ENCODE measurements at places on chromosomes 2 and 18.

- DNase-seq = peak; percentile 35
These were observed 293.1 kb downstream of the CDCA7 start for GRCh38 chr2:173647681-173648311.

DNA sequence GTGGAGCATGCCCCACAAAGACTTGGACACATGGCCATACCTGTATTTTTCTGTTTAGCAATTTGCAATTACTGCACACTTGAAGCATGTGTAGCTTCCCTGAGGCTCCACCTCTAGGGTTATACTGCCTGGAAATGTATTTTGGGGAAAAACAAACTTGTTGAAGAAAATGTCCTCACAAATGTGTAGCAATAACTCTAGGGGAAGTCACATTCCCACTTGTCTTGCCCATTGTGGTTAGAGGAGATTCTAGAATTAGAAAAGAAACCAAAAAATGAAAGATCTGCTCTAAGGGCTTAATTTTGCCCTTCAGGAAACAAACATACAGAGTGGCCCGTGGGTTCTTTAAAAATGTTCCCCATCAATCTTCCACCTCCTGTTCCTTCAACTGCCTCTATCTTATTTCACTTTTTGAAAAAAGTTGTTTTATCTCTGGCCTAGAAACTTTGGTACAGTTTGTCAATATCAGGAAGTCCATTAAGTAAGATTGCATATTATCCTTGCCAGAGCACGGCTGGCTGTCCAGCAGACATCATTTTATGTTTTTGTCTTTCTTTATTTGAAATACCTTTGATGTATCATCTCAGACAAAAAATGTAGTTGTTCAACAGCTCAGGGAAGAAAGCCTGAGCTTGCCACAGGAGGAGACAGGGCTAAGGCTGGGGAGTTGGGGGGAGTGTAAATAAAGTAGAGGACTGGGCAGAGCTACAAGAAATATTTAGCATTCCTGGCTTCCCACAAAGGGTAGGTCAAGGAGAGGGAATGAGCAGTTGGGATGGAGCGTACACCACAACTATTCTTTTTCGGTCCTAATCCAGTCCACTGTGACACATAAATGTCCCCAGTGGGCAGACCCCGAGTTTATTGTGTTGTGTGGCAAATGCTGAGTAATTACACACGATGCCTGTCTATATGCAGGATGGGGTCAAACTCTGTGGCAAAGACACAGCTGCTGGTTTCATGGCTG lies 96.8 kb upstream of the CDC42EP3 start:
- DNase-seq = peak; percentile 83

- DNase-seq = no peak
These were observed 5.4 kb upstream of the XIRP2 start for GRCh38 chr2:166882851-166883250.

DNA sequence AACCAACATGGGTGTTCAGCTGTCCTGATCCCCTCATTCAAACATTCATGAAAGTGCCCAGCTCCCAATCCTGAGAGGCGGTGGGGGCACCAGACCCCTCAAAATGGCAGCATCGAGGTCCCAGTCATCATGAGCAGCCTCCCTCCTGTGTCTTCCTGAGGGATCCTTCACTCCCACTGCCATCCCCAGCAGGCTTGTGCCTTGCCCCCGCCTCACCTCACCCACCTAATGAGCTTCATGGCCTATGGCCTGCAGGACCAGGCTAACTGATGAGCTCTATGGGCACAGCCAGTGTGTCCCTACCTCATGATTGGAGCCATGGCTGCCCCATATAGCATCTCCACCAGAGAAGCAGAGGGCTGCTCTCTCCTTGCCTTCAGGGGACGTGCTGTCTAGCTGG lies 47.3 kb upstream of the SLC14A2 start:
- DNase-seq = no peak

DNA sequence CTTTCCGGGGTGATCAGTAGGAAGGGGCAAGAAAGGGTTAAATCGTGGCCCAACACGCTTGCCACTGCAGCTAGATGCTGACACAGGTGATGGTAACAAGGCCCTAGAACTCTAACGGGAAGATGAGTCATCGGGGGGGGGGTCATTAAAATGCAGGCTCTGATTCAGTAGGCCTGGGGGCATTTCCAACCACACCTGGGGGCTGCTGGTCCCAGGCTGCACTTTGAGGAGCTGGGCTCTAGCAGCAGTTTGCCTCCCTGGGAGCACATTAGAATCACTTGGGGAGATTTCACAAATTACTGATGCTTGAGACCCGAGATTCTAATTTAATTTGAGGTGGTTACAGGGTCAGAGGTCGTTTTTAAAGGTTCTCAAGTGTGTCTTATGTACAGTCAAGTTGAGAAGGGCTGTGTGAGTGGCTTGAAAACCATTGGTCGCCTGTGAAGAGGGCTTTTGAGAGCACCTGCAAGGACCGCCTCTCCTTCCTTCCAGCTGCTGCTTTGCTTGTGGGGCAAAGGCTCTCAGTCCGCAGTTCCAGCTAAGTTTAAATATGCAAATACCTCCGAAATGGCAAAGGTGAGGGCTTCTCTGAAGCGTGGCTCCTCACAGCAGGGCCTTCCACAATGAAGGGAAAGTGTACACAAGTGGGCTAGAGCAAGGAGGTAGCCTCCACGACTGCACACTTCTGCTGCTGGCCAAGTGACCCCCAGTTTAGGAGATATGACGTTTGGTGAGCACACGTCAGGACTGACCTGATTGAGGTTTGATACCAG lies 128.0 kb upstream of the MSH6 start:
- DNase-seq = no peak

DNA sequence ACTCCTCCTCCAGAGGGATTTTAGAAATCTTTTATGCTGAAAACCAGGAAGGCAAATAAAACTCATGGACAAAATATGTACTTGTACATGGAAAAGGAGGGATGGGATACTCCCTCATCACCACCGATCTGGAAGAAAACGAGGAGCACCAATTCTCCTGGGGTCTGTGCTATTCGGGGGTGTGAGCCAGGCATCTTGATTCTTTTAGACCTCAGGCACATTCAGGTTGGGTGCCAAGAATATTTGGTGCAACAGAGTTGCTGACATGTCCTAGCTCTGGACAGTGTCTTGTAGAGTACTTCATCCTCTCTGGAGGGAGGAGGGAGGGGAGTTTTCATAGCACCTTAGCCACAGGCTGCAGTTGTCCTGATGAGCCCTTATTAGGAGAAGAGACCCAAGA lies 163.0 kb downstream of the PRKCE start:
- DNase-seq = no peak

DNA sequence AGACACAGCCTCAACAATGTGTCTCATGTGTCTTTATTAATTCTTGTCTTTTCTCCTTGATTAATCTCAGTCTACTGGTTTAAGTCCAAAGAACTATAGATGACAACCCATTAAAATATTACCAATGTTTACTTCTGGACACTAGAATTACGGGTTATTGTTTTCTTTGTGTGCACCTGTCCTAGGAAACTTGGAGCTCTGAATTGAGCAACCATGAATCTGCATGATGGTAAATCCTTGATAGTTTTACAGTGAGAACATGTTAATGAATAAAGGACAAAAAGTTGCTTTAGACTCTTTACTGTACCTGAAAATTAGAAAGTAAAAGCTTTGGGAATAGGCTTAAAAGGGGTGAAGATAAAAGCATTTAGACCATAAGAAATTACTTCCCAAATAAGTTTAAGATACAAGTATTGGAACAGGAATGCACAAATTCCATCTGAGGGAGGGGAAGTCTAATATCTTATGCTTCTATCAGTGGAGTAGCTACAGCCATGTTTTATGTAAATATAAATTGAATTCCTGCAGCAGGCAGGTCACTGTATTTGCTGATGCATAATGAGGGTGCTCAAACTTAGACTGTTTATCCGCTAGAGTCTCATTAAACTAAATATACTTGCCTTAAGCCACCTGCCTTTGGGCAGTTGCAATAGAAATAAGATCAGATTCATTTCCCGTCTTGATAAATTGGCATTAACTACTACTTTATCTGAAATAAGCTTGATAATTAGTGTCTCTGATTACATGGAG lies 603.7 kb upstream of the GCFC2 start:
- no peak for DNase-seq

GRCh38 chr18:29250259-29250658 lies 1073.3 kb upstream of the CDH2 start:
- no peak for DNase-seq
